Naive B cell (primary cell): ENCODE measurements at places on chromosomes 1 and 21. TPM values are rescaled to one million over a fixed set of nuclear protein-coding genes. Genes with fewer than 3 reads are reported as not detected.

DNA sequence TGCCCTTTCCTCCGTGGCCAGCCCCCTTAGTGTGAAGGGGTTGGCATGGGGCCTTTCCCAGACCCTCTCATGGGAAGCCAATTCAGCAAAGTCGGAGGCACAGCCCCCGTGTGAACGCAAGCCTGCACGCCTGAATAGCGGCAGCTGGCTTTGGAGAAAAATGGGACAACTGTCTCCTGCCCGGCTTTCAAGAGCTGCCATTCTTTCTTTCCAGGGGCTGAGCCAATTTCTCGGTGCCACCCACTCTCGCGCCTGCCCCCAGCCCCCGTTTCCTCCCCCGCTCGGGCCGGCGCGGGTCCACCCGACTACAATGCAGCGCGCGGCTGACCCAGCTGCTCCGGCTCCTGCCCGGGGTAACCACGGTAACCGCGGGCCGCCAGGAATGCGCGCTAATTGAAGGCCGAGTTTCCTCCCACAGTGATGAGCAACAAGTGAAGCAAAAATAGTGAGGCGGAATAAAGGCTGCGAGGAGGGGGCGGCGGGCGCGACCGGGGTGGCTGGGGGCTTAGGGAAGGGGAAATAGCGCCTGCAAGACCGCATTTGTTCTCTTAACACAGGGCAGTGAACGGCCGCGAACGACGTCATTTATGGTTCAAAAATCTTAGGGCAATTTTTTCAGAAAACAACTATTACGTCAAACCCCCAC is 27.8 kb downstream of the ILDR2 start:
- peak overlapping the region; percentile 84 for H3K4me3 ChIP-seq
- peaks cover 82% of the 10 kb centered on the region for H3K27me3 ChIP-seq
- H3K4me1 ChIP-seq = peaks cover 16% of the 10 kb centered on the region
- H3K36me3 ChIP-seq = no peaks in the 10 kb centered on the region

DNA sequence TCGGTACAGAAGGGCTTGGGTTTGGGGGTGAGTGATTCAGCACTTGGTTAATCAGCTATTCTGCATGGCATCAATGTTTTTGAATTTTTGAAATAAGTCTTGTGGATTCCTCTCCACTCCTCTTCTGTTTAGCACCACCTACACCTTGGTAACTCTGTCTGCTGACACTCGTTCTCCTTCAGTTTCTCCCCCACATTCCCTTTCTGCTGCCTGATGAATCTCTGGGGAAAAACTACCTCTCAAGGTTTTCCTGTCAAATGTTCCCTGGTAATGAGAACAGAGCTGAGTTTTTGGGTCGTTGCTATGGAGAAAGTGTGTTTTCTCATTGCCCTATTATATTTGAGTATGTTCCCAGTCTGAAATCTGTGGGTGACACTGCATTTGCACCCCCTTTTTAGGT is 108.2 kb downstream of the GABPA start:
- no peak overlapping the region for H3K4me3 ChIP-seq
- no peaks in the 10 kb centered on the region for H3K27me3 ChIP-seq
- H3K27ac ChIP-seq = no peak overlapping the region
- H3K36me3 ChIP-seq = peaks cover 25% of the 10 kb centered on the region
- no peak for DNase-seq

GRCh38 chr1:115534106-115534505 is 107.7 kb upstream of the VANGL1 start:
- no peak for DNase-seq
- peaks cover 5% of the 10 kb centered on the region for H3K27me3 ChIP-seq
- no peaks in the 10 kb centered on the region for H3K4me1 ChIP-seq
- no peak overlapping the region for H3K4me3 ChIP-seq

GRCh38 chr1:62045574-62045973 is 149.1 kb upstream of the L1TD1 start:
- peaks cover 31% of the 10 kb centered on the region for H3K36me3 ChIP-seq
- no peak for DNase-seq
- H3K27me3 ChIP-seq = no peaks in the 10 kb centered on the region
- H3K4me1 ChIP-seq = no peaks in the 10 kb centered on the region

- no peaks in the 10 kb centered on the region for H3K4me1 ChIP-seq
- H3K27ac ChIP-seq = no peak overlapping the region
- H3K4me3 ChIP-seq = no peak overlapping the region
- H3K27me3 ChIP-seq = peaks cover 6% of the 10 kb centered on the region
- DNase-seq = peak; percentile 21
- H3K36me3 ChIP-seq = no peaks in the 10 kb centered on the region
Measured at GRCh38 chr21:36504067-36505058, 24.4 kb upstream of the CLDN14 start.

- peaks cover 7% of the 10 kb centered on the region for H3K4me1 ChIP-seq
- DNase-seq = peak; percentile 16
- H3K27ac ChIP-seq = no peak overlapping the region
- no peaks in the 10 kb centered on the region for H3K36me3 ChIP-seq
- H3K4me3 ChIP-seq = no peak overlapping the region
Measured at GRCh38 chr1:172449585-172450523, 6.0 kb upstream of the PIGC start.

DNA sequence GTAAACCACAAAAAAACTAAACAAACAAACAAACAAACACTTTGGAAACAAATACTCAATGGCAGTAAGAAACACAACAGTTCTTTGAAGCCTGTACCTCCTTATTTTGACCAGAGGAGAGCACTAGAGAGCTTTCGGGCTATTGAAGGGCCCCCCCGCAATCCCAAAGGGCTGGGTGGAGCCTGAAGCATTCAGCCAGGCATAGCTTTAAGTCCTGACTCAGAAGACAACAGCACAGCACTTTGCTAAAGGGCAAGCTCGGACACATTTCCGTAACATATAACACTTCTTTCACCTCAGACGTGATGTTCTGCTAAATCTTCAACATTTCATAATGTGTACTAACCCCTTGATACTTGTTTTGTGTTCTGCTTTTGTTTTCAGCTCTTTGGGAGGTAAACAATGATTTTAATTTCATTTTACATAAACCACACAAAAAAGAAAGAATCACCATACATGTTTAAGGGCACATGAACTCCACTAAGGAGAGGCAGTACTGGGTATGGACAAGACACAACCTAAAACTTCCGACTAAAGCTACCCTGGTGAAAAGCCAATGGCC is 9.7 kb upstream of the SHCBP1L start:
- H3K27ac ChIP-seq = no peak overlapping the region
- peaks cover 9% of the 10 kb centered on the region for H3K4me1 ChIP-seq
- peak; percentile 61 for DNase-seq
- H3K4me3 ChIP-seq = peak overlapping the region; percentile 72
- no peaks in the 10 kb centered on the region for H3K36me3 ChIP-seq

- peak overlapping the region; percentile 92 for H3K4me3 ChIP-seq
- peaks cover 52% of the 10 kb centered on the region for H3K4me1 ChIP-seq
- H3K27ac ChIP-seq = peak overlapping the region; percentile 94
- peak; percentile 86 for DNase-seq
- H3K36me3 ChIP-seq = no peaks in the 10 kb centered on the region
Measured at GRCh38 chr1:15696956-15697521, 12.9 kb downstream of the PLEKHM2 start.

DNA sequence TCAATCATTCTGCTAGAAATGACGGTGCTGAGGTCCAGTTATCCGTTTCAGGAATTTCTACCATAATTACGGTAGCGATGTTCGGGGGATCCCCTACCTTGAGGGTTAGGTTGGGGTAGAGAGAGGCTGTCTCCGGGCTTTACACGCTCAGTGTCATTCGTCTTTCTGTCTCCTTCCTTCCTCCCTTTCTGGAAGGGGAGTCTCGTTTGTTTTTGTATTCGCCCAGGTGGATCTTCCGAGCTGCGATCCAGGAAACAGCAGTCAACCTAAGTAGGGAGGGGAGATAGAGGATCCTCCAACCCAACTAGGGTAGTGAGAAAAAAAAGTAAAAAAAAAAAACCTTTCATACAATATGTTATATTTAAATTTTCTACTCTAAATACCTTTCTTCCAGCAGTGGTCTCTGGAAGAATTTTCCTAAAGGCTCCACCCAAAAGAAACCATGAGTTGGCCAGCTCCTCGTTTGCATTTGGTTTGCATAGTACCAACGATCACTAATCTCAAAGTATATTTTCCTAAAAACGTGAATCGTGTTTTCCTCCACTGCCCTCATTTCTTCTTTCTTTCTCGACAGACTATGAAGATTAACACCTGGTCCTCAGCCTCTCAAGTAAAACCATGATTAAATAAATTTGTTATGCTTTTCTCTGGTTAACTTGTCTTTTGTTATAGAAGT is 611 bp upstream of the PIK3C2B start:
- H3K4me3 ChIP-seq = peak overlapping the region; percentile 96
- DNase-seq = peak; percentile 64
- H3K36me3 ChIP-seq = peaks cover 4% of the 10 kb centered on the region
- H3K27me3 ChIP-seq = no peaks in the 10 kb centered on the region

- H3K27ac ChIP-seq = no peak overlapping the region
- no peaks in the 10 kb centered on the region for H3K36me3 ChIP-seq
- no peaks in the 10 kb centered on the region for H3K4me1 ChIP-seq
Measured at GRCh38 chr1:21630571-21631343, 38.4 kb downstream of the RAP1GAP start.

DNA sequence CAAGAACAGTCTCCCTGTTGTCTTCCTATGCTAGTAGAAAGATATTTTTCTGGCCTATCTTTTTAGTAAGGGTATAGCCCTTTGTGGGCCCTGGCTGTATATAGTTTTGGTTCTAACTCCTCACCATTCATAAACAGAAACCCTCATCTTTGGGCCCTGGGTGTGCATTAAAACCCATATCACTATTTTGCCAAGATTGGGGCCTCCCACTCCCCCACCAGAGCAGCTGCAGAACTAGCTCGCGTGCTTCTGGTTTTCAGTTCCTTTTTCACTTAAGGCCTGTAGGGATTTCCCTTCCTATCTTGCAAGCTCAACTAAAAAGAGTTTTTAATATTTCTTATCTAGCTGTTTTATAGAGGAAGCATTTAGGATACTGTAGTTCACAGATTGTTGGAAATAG is 106.4 kb downstream of the RGL1 start:
- peak overlapping the region; percentile 78 for H3K4me3 ChIP-seq
- H3K27ac ChIP-seq = peak overlapping the region; percentile 67
- DNase-seq = peak; percentile 71
- H3K36me3 ChIP-seq = no peaks in the 10 kb centered on the region

DNA sequence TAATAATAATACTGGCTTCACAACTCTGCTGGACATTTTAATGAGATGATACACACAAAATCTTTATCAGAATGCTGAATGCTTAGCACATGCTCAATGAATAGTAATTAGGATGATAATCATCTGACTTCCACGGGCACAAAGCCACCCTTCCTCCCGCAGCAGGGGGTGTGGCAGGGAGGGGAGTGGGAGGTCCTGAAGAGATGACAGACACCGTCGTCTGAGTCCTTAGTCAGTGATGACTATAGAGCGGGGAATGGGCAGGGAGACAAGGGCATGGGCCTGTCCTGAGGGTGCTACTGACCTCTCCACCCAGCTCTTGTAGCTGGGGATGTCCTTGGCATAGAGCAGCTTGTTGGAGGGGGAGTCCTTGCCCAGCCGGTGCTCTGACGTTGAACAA is 117.6 kb upstream of the CD34 start:
- no peak overlapping the region for H3K4me3 ChIP-seq
- no peaks in the 10 kb centered on the region for H3K27me3 ChIP-seq
- no peaks in the 10 kb centered on the region for H3K4me1 ChIP-seq
- no peak for DNase-seq
- H3K36me3 ChIP-seq = no peaks in the 10 kb centered on the region

DNA sequence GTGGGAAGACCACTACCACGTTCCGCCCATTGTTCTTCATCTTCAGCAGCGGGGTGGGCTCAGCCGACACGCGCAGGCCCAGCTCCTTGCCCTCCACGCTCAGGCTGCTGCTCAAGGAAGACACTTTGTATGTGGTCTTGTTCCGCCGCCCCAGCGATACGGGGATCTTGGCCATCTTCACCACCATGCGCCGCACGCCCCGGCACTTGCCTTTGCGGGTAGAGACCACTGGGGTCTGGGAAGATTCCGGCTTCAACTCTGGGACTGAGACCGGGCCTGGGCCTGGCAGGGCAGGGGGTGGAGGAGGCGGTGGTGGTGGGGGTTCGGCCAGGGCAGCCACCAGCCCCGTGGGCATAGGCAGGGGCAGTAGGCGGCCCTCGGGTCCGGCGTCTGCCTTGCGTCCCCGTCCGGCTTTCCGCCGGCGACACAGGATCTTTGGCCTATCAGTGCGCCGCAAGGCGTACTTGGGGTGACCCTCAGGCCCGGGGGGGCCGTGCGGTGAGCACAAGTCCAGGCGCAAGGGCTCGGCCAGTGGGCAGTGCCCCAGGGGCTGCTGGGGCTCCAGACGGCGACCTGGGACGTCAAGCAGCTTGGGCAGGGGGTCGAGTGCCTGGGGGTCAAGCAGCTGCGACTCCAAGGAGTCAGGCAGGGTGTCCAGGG is 53.3 kb downstream of the AHDC1 start:
- no peak for DNase-seq
- no peak overlapping the region for H3K27ac ChIP-seq
- peaks cover 8% of the 10 kb centered on the region for H3K4me1 ChIP-seq
- H3K36me3 ChIP-seq = no peaks in the 10 kb centered on the region
- no peak overlapping the region for H3K4me3 ChIP-seq

DNA sequence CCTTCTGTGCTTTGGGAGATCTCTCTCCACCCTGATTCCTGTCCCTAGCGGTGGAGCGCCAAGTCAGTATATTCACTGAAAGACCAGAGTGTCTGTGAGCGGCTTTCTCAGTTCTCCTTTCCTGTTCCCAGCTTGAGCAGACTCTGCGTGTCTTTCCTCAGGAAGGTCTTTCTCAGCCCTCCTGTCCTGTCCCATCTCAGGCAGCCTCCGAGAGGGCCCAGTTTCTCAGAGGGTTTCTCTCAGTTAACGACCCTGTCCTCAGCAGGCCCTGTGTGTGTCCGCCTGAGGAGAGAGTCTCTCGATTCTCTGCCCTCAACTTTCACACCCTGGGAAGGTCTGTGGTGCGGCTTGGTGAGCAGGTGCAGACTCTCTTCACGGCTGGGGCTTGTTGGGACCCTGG is 34.0 kb upstream of the CHIT1 start:
- DNase-seq = no peak
- H3K36me3 ChIP-seq = no peaks in the 10 kb centered on the region
- peak overlapping the region; percentile 44 for H3K27ac ChIP-seq
- H3K27me3 ChIP-seq = peaks cover 21% of the 10 kb centered on the region

- H3K36me3 ChIP-seq = peaks cover 12% of the 10 kb centered on the region
- H3K4me3 ChIP-seq = peak overlapping the region; percentile 59
- no peak for DNase-seq
- no peak overlapping the region for H3K27ac ChIP-seq
Measured at GRCh38 chr21:34884346-34884929, 164.7 kb downstream of the RUNX1 start.

- peak overlapping the region; percentile 88 for H3K4me3 ChIP-seq
- DNase-seq = no peak
- no peaks in the 10 kb centered on the region for H3K27me3 ChIP-seq
- H3K4me1 ChIP-seq = peaks cover 20% of the 10 kb centered on the region
- H3K27ac ChIP-seq = peak overlapping the region; percentile 87
Measured at GRCh38 chr1:6612641-6613360, 730 bp upstream of the PHF13 start.

GRCh38 chr1:116711263-116711840 is 42.9 kb upstream of the CD2 start:
- no peaks in the 10 kb centered on the region for H3K4me1 ChIP-seq
- peaks cover 9% of the 10 kb centered on the region for H3K27me3 ChIP-seq
- H3K36me3 ChIP-seq = no peaks in the 10 kb centered on the region
- DNase-seq = no peak
- H3K27ac ChIP-seq = no peak overlapping the region

- no peak for DNase-seq
- H3K27me3 ChIP-seq = peaks cover 23% of the 10 kb centered on the region
- H3K4me3 ChIP-seq = no peak overlapping the region
- no peaks in the 10 kb centered on the region for H3K4me1 ChIP-seq
Measured at GRCh38 chr1:51147394-51147793, 45.4 kb downstream of the C1orf185 start.

The CAP1 gene
- polyA plus RNA-seq = 602 TPM

The KRTAP13-2 gene
- polyA plus RNA-seq = not detected

The DCDC2B gene
- not detected for polyA plus RNA-seq

The LPAR3 gene
- polyA plus RNA-seq = not detected

The LEFTY1 gene
- polyA plus RNA-seq = not detected

The SPRR2G gene
- not detected for polyA plus RNA-seq

The NCF2 gene
- 6.2 TPM for polyA plus RNA-seq

The KRTAP11-1 gene
- polyA plus RNA-seq = not detected
